ENCODE measurements at places on chromosomes 5 and 9. TPM values are rescaled to one million over a fixed set of nuclear protein-coding genes. Genes with fewer than 3 reads are reported as not detected.

CDKN2A gene
- total RNA-seq = 71.6 TPM

GRCh38 chr5:6159832-6160430, 218.4 kb downstream of the MED10 start:
- H3K27me3 ChIP-seq = no peaks in the 10 kb centered on the region
- no peaks in the 10 kb centered on the region for H3K36me3 ChIP-seq
- DNase-seq = no peak

ANKRD31 gene
- total RNA-seq = 0.07 TPM

DNA sequence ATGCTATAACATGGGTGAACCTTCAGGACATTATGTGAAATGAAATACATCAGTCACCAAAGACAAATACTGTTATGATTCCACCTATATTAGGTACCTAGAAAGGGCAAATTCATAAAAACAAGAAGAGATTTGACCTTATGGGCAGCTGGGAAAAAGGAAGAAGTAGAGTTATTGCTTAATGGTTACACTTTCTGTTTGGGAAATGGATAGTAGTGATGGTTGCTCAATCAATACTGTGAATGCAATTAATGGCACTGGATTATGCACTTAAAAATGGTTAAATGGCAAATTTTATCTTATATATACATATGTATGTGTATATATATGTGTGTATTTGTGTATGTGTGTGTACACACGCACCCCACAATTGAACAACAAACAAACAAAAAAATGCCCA, 15.2 kb downstream of the FKBP15 start:
- DNase-seq = no peak
- H3K4me3 ChIP-seq = no peak overlapping the region
- no peak overlapping the region for H3K27ac ChIP-seq

IL13 gene
- not detected for total RNA-seq

- H3K4me1 ChIP-seq = no peaks in the 10 kb centered on the region
- H3K36me3 ChIP-seq = no peaks in the 10 kb centered on the region
- no peak overlapping the region for H3K4me3 ChIP-seq
- H3K27ac ChIP-seq = no peak overlapping the region
- H3K27me3 ChIP-seq = no peaks in the 10 kb centered on the region
- no peak for DNase-seq
Measured at GRCh38 chr9:14563902-14564624, 129.2 kb downstream of the ZDHHC21 start.

GRCh38 chr5:31449174-31449573, 82.7 kb downstream of the DROSHA start:
- H3K27ac ChIP-seq = no peak overlapping the region
- H3K4me1 ChIP-seq = no peaks in the 10 kb centered on the region
- H3K4me3 ChIP-seq = no peak overlapping the region
- no peaks in the 10 kb centered on the region for H3K27me3 ChIP-seq
- DNase-seq = peak; percentile 82

- H3K4me3 ChIP-seq = no peak overlapping the region
- no peak for DNase-seq
- H3K36me3 ChIP-seq = no peaks in the 10 kb centered on the region
- no peak overlapping the region for H3K27ac ChIP-seq
- H3K4me1 ChIP-seq = peaks cover 15% of the 10 kb centered on the region
Measured at GRCh38 chr5:68315679-68316271, 100.2 kb downstream of the PIK3R1 start.

- no peaks in the 10 kb centered on the region for H3K36me3 ChIP-seq
- DNase-seq = no peak
- H3K4me1 ChIP-seq = peaks cover 5% of the 10 kb centered on the region
- H3K27ac ChIP-seq = no peak overlapping the region
- H3K4me3 ChIP-seq = no peak overlapping the region
Measured at GRCh38 chr5:143682929-143683386, 129.0 kb upstream of the HMHB1 start.

PCDHGA6 gene
- total RNA-seq = 0.41 TPM

MEGF9 gene
- total RNA-seq = 12.1 TPM

NR2F1-AS1 gene
- 7.3 TPM for total RNA-seq

DNA sequence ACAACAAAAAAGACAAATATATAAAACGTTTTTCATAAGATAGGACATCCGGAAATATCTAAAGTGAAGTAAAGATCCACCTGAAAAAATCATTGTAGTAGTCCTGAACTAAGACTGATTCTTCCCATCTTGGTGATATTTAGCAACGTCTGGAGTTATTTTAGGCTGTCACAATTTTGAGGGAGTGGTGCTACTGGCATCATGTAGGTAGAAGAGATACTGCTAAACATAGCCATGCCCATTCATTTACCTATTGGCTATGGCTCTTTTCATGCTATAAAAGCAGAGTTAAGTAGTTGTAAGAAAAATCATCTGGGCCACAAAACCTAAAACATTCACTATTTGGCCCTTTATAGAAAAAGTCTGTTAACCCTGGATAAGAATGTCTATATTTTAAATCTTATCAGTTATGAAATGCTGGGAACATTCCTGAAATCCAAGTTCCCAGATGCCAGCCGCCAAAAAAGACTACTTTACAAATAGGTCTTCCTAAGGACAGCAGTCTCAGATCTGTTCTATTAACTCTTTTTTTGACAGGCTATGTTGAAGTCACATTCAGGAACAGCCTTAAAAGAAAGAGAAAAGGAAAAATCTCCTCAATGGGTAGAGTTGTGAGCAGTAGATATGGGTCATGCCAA, 27.0 kb downstream of the RAPGEF6 start:
- H3K27ac ChIP-seq = peak overlapping the region; percentile 10
- H3K4me3 ChIP-seq = no peak overlapping the region
- H3K36me3 ChIP-seq = no peaks in the 10 kb centered on the region
- no peaks in the 10 kb centered on the region for H3K27me3 ChIP-seq
- H3K4me1 ChIP-seq = peaks cover 21% of the 10 kb centered on the region

GRCh38 chr5:80920333-80920732, 39.8 kb upstream of the RASGRF2 start:
- no peaks in the 10 kb centered on the region for H3K36me3 ChIP-seq
- no peak overlapping the region for H3K27ac ChIP-seq
- no peak overlapping the region for H3K4me3 ChIP-seq
- no peak for DNase-seq

SLC36A2 gene
- total RNA-seq = not detected

DNA sequence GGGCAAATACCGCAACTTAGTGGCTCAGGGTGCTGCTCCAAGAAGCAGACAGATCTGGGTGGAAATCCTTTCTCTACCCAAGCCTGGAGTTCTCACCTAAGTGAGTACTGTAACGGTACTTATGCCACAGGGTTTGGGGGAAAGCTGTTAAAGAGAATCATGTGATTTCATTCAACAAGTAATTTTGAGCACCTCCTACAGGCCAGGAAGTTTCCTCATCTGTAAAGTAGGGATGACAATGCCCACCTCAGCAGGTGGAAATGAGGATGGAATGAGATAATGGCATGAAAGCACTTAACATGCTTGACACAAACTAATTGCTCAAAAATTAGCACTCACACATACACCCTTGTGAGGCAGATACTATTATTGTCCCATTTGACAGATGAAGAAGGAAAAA, 114.1 kb downstream of the JAKMIP2 start:
- H3K27ac ChIP-seq = no peak overlapping the region
- H3K4me3 ChIP-seq = no peak overlapping the region
- no peaks in the 10 kb centered on the region for H3K27me3 ChIP-seq
- H3K4me1 ChIP-seq = no peaks in the 10 kb centered on the region

DNA sequence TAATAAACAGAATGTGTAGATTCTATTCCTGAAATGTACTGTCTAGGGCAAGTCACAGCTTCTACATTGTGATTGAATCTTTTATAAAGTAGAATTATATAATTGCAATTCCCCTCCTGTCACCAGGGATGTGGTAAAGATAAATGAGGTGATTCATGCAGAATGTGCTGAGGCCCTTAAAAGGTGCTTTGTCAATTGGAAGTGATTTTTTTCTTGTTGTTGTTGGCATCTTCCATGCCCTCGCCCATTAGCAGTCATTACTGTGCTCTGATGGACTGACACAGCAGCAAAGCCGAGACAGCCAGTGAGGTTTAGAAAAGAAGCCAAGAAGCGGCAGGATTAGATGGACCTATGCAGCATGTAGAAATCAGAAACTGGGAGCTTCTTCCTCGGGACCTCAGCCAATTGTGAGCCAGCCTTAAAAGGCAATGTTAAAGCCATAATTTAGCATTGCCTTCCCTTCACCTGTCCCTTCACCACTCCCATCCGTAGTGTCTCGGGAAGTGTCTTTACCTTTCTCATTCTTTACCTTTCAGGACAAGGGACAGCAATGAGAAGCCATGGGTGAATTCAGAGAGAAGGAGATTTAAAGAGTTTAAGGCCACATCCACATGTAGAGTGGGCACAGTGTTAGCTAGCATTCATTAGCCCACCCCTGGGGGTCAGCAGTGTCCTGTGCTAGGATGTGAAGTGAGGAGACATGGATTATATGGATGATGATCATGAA, 257.8 kb downstream of the PLK2 start:
- DNase-seq = peak; percentile 76
- peaks cover 10% of the 10 kb centered on the region for H3K4me1 ChIP-seq

DNA sequence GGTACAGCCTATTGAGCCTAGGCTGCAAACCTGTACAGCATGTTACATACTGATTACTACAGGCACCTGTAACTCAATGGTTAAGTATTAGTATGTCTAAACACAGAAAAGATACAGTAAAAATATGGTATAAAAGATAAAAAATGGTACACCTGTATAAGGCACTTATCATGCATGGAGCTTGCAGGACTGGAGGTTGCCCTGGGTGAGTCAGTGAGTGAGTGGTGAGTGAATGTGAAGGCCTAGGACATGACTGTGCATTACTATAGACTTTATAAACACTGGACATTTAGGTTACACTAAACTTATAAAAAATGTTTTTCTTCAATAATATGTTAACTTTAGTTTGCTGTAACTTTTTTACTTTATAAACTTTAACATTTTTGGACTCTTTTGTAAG, 171.3 kb downstream of the SLC28A3 start:
- H3K27ac ChIP-seq = no peak overlapping the region
- peak; percentile 49 for DNase-seq
- no peaks in the 10 kb centered on the region for H3K36me3 ChIP-seq
- no peak overlapping the region for H3K4me3 ChIP-seq
- H3K27me3 ChIP-seq = no peaks in the 10 kb centered on the region
- H3K4me1 ChIP-seq = peaks cover 22% of the 10 kb centered on the region

PRR16 gene
- 9.1 TPM for total RNA-seq

MFAP3 gene
- 45.8 TPM for total RNA-seq

DNA sequence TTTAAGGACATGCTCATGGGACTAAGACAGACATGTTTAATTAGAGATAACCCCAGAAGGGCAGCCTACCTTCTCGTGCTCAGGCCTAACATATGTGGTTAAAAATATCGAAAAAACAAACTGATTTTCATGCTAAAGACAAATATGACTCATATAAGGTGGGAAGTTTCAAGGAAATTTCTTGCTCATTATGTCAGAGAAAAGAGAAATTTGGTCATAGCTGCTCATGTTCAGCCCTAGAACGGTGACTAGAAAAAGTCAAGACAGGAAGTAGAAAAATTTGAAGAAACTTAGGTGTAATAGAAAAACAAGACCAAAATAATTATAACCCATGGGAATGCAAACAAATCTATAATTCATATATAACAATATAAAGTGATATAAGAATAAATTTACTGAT, 120.6 kb downstream of the PRDM9 start:
- H3K27ac ChIP-seq = no peak overlapping the region
- H3K4me3 ChIP-seq = no peak overlapping the region
- no peaks in the 10 kb centered on the region for H3K27me3 ChIP-seq
- no peaks in the 10 kb centered on the region for H3K4me1 ChIP-seq
- no peaks in the 10 kb centered on the region for H3K36me3 ChIP-seq

SEMA4D gene
- 4.8 TPM for total RNA-seq

GGTA1 gene
- total RNA-seq = 0.18 TPM
